Fibroblast of skin of right quadriceps (primary cell): ENCODE measurements at places on chromosomes 5 and 9.

DNA sequence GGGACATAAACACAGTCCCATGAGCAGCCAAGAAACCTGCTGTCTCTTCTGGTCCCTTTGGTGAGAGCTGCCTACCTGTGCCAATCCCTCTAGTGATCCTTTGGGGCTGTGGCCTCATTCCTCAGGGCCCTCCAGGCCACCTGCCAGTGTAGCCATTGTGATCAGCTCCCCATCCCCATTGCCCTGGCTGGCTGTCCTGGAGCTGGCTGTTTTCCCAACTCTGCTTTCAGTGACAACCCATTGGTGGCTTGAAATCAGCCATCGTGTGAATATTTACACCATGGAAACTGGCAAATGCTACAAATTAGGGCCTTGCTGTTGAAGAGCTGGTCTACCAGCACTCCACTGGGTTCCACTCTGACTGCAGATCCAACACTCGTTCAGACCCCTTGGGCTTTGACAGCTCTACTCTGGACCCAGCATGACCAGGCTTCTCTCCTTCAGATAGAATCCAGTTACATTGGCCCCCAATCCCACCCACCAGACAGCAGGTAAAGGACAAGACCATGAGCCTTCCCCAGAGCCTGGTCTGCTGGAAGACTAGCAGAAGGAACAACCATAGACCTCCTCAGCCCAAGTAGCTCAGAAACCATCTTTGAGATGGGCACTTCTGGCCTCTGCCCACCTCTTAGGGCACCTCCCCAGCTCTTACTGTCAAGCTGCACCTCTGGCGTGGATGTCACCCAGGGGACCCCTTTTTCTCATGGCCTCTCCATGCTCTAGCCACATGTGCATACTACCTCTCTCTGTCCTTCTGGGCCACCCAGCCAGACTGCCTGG, 69.2 kb upstream of the NEK6 start:
- DNase-seq: no peak

DNA sequence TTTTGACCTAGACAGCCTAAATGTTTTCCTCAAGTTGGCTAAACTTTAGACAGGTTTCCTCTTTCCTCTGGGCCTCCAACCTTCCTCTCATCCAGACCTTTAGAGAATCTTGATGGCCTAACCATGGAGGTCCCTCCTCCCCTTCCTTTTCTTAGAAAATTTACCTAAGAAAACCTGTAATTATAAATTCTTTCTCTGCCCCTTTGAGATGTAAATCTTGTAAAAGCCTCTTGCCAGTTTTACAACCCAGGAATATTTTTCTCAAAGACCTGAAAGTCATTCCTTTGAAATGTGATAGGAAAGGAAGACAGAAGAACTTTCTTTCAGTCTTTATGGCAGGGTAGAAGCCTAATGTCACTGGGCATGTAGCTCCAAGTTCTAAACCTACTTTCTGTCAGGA, 1752.6 kb upstream of the C9orf72 start:
- no peak for DNase-seq

DNA sequence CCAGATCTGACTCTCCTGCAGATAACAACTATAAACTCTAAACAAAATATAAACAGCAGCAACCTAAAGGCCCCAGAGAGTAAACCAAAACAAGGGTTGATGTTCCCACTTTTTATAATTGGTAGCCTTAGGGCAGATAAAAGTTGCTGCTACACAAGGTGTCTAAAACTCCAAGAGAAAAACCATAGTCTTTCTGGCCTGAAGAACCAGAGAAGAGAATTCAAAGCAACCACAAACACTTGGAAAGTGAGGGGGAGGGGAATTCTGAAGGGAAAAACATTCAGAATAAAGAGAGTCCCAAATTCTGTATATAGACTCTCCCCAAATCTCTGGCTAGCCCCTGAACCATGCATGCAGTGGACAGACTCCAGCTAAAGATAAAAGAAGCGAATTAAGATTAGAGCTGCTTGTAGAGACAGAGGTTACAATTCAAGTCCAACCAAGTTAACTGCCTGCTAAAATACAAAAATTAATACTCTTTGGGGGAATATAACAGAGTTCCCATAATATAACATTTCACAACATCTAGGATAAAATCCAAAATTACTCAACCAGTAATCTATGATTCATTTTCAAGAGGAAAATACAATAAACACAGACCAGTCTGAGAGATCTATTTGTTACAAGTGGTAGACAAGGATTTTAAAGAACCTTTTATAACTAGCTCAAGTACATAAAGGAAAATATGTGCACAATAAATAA, 37.5 kb upstream of the RGMB start:
- DNase-seq: peak; percentile 56

DNA sequence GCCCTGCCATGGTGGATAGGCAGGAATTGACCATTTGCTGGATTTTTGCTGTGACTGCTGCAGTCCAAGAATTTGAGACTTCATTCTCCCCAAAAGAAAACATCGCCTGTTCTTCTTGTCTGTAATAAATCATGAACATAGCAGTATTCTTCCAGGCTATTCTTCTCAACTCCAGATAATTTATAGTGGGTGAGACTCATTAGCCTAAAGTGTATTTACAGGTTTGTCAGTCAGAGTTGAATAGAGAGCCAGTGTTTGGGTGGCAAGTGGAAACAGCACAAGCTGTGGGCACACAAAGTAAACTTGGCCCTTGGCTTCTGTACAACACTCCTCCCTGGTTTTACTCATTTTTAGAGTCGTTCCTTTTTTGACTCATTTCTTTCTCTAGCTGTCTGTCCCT, 128.2 kb upstream of the VCAN start:
- DNase-seq: no peak

- DNase-seq: no peak
These were observed 159.8 kb downstream of the TMC1 start for GRCh38 chr9:72681283-72681630.

GRCh38 chr5:153515301-153515700, 24.8 kb downstream of the GRIA1 start:
- peak; percentile 82 for DNase-seq

GRCh38 chr9:93326056-93326455, 125.4 kb upstream of the FAM120A start:
- DNase-seq: no peak

DNA sequence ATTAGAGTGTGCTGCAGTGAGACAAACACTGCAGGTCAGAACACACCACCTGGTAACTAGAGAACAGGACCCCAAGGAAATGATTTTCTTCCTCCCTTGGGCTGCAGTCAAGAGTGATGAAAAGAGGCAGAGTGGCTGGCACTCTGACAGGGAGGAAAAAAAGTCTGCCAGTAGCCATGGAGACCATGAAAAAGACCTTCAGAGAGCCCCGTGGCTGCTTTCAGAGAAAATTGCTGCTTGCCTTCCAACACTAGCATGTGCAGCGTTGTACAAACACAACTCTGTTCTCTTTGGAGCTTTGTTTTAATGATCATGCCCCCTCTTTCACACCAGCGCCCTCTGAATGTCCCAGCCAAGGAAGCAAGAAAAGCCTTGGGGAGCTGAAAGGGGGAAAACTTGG, 68.8 kb downstream of the ANKRD55 start:
- DNase-seq: no peak

- no peak for DNase-seq
These were observed 298.3 kb downstream of the BNC2 start for GRCh38 chr9:16572005-16572734.

DNA sequence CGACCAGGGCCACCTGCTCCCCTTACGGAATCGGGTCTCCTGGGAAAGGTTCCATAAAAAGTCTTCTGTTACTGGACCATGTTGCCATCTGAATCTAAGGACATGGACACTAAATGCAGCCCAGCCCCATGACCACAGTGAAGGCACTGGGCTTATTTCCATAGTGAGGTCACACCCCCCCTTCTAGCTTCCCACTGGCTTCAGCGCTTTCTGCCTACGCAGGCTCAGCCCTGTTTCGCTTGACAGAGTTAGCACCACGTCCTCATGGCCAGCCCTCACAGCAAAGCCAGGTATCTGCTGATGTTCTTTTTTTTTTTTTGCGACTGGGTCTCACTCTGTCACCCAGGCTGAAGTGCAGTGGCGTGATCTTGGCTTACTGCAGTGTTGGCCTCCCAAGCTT, 14.1 kb downstream of the UCK1 start:
- no peak for DNase-seq

GRCh38 chr9:27192291-27192960, 83.4 kb downstream of the TEK start:
- DNase-seq: no peak

- no peak for DNase-seq
These were observed 147.5 kb downstream of the PAM start for GRCh38 chr5:102902647-102903046.

- DNase-seq: no peak
These were observed 12.2 kb upstream of the MIER3 start for GRCh38 chr5:56964173-56964572.

DNA sequence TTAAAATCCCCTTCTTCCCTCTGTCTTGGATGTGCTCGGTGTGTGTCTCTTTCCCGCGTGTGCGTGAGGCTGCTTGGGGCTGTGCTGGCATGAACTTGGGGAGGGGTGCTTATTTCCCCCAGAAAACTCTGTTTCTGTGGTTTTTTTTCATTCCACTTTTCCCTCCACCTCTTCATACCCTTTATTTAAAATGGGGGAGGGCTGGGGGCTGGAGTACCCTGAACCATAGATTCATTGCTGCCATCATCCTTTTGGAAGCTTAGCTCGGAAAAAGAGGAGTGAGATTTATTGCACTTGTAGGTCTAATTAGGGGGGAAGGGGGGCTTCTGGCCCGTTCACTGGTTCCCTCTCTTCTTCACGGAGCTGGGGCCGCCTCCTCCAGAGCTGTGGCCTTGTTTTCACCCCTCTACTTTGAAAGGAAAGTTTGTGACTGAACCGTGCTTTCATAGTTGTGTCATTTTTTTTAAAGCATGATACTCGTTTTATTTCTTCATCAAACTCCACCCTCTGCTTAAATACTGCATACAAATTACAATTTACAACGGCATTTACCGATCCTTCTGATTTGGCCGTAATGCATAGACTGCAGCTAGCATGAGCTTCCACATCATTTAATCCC, 2.9 kb downstream of the NR2F1 start:
- no peak for DNase-seq

GRCh38 chr5:72812488-72812887, 4.0 kb upstream of the TNPO1 start:
- no peak for DNase-seq

DNA sequence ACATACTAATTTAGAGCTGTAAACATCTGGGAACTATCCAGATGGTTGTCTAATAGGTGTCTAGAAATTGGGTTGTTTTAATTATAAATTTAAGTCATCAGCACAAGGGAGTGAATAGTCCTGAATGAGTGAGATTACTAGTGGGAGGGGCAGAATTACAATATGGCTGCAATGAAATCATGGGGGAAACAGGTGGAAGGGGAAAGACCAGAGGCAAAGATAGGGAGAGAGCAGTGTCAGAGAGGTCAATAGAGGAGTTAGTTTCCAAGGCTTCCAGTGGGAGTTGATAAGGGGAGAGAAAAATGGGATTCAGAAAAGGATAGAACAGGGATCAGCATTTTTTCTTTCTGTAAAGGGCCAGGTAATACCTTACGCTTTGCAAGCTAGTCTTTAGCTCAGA, 8.9 kb downstream of the AK6 start:
- no peak for DNase-seq

DNA sequence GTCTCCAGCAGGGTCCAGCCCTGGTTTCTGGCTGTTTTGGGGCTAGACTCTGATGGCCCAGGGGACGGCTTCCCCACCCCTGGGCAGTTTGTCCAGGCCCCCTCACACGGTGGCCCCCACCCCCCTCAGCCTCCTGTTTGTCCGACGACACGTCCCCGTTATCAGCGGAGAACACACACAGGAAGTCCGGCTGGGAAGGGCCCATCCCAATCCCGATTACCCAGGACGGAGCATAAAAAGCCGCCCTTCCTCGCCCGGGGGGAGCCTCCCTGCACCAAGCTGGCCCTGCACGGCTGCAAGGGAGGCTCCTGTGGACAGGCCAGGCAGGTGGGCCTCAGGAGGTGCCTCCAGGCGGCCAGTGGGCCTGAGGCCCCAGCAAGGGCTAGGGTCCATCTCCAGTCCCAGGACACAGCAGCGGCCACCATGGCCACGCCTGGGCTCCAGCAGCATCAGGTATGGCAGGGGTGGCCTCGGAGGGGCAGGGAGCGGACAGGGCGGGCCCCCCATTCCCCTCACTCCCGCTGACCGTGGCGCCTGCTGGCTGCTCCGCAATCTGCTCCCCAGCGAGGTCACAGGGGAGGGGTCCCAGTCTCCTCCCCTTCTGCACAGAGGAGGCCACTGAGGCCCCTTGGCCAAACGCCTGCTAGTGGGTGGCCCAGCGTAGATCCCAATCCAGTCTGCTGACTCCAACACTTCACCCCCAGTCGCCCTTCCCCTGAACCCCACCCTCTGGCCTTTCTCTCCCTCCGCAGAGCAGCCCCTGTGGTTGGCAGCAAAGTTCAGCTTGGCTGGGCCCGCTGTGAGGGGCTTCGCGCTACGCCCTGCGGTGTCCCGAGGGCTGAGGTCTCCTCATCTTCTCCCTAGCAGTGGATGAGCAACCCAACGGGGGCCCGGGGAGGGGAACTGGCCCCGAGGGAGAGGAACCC, at the start of gene EGFL7:
EGFL7 (plus strand) TSS at position 261 of the 926 bp plus-strand sequence. CDS start 5,367 bp downstream, outside the sequence.
- no peak for DNase-seq

DNA sequence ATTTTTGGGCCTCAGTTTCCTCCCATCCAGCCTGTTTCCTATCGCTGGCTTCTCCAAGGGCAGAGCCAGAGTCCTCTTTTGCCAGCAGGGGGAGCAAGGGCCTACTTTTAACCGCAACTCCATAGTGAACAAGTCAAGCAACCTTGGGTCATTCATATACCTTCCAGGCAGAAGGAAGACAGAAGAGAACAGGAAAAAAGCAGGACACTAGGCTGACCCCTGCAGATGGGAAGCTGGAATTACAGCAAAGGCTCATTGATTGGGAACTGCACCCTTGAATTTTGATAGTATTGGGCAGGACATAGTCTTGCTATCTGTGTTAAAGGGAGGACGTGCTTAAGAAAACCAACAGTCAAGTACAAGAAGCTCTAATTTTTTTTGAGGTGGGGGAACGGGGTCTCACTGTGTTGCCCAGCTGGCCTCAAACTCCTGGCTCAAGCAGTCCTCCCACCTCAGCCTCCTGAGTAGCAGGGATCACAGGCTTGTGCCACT, 30.1 kb downstream of the QRFP start:
- peak; percentile 90 for DNase-seq

DNA sequence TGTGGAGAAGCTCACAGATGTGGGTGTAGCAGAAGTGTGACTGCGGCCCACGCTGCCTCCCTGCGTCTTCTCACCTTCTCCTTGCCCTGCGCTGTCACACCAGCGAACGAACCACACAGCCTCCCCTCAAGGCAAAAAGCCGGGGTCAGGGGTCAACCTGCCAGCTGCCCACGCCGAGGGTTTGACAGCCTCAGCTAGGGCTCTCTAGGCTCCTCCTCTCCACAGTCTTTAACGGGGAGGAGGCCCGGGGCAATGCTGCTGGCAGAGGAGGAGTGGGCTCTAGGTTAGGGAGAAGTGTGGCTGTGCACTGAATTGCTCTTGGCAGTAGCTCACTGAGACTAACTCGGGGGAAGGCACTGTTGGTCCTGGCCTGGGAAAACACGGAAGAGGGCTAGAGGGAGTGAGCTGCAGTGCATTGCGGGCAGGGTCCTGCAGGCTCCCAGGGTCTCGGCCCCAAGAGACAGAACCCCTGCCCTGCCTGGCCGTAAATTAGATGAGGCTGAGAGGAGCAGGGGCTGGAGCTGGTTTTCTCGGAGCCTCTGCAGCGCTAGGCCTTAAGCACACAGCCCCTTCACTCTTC, 4.2 kb upstream of the TRIM52 start:
- no peak for DNase-seq
